ENCODE measurements at places on chromosomes 16 and 17.

DNA sequence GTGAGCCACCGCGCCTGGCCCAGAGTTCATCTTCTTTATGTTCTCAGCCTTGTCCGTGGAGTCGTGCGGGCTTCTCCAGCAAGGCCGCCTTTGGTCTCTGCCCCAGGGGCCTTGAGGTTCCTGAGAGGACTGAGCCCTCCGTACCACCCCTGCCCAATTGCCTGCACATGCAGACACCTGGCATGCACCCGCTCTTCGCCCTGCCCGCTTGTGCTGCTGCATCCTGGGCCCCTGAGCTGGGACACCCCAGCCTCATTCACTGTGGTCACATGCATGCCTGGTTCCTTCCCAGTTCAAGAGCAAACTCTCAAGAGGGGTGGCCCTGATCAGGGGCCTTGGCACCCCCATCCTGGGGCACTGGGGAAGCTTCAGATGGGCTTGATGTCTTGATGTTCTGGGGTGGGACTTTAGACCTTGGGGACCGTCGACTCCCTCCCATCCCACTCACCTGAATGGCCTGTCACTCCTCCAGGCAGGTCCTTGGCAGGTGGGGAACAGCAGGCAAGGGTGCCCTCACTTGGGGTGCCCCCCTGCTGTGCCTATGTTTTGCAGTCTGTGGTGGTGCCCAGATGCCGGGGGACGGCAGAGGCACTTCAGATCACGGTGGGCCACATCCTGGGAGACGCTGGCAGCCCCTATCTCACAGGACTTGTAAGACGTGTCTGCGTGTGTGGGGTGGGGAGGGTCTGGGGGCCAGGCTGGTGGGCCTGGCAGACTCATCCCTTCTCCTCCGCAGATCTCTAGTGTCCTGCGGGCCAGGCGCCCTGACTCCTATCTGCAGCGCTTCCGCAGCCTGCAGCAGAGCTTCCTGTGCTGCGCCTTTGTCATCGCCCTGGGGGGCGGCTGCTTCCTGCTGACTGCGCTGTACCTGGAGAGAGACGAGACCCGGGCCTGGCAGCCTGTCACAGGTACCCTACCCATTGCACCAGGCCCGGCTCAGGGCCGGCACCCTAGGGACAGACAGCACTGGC, 12.7 kb upstream of the SPNS2 start:
- DNase-seq = no peak

- DNase-seq = no peak
These were observed 52.8 kb downstream of the GSG1L start for GRCh38 chr16:28010671-28011070.

GRCh38 chr17:41835800-41836549, at the start of gene NT5C3B:
Gene NT5C3B, minus strand, starts transcription at chr17:41836232. Its CDS starts 39 bp downstream, at chr17:41836193.
- no peak for DNase-seq

DNA sequence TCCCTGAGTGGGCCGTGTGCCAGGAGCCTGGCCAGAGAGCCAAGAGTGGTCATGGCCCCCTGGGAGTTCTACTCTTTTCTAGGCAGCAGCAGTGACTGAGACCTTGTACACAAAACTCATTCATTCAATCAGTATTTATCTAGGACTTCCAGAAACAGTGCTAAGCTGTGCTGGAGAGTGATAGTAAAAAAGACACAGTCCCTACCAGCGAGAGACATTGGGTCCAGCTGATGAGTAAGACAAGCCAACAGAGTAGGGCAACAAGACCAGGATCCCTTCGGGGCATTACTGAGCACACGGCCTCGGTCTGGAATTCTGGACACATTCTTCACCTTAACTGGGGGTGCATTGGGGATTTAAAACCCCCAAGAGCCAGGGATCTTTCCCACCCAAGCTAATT, 20.2 kb downstream of the CBX4 start:
- no peak for DNase-seq

DNA sequence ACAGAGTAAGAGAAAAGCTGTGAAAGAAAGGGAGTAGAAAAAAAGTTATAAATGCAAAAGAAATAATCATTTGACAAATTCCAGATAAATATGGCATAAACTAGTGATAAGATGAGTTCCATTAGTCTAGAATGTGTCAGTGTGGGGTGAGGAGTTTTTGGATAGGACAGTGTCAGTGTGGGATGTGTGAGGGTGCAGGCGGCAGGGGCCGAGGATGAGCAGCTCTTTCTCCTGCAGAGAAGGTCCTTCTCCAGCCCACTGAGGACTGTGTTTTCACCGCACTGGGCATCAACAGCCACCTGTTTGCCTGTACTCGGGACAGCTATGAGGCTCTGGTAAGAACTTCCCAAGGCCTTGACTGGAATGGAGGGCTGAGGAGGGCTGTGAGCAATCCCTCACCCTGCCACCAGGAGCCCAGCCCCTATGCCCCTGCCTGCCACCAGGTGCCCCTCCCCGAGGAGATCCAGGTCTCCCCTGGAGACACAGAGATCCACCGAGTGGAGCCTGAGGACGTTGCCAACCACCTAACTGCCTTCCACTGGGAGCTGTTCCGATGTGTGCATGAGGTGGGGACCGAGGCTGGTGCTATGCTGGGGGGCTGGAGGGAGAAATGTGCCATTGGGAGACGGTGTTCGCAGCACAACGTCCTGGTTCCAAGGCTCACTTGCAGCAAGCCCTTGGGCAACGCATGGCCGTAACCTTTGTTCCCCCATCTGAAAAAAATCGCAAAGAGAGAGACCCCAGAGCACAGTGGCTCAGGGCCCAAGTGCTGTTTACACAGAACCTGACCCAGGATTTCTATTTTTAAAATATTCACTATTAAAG, 13.1 kb downstream of the RAPGEFL1 start:
- DNase-seq = no peak

DNA sequence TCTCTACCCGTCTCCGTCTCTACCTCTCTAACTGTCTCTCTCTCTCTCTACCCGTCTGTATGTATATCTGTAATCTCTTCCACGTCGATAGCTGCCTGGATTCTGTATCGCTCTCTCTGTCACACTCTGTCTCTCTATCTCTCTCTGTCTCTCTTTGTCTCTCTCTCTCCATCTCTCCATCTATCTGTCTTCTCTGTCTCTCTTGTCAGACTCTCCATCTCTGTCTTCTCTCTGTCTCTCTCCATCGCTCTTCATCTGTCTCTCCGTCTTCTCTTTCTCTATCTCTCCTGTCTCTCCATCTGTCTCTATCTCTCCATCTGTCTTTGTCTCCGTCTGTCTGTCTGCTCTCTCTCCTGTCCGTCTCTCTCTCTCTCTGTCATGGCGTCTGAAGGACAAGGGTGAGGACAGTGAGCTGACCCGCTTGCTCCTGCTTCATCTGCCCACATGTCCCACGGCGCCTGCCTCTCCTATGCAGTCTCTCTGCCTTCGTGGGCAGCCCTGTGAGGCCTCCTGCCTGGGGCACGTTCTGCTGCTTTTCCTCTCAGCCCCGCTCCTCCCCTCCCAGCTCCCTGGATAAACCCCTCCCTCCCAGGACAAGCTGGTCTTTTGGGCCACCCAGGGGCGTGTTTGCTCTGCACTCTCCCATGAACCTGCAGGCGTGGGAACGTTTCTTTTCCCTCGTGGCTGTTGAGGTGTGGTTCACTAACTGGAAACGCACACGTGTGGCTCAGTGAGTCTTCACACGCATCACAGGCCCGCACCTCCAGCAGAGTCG, 18.9 kb downstream of the ACSF3 start:
- DNase-seq = no peak

DNA sequence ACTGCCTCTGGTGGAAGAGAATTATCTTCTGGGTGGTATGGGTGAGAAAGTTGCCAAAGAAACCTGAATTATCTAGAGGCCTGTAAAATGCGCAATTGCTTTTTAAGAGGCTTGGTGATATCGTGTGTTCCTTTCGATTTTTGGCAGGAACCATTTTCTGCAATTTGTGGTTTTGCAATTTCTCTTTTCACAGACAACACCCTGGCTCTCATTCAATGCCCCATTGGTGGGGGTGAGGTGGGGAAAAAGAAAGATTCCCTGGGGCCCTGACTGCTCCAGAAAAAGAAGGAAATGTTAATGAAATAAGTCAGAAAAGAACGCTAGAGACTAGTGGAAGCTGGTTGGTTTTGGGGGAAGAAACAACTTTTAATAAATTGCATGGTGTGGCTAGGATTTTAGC, 77.4 kb downstream of the ANKFN1 start:
- DNase-seq = no peak

DNA sequence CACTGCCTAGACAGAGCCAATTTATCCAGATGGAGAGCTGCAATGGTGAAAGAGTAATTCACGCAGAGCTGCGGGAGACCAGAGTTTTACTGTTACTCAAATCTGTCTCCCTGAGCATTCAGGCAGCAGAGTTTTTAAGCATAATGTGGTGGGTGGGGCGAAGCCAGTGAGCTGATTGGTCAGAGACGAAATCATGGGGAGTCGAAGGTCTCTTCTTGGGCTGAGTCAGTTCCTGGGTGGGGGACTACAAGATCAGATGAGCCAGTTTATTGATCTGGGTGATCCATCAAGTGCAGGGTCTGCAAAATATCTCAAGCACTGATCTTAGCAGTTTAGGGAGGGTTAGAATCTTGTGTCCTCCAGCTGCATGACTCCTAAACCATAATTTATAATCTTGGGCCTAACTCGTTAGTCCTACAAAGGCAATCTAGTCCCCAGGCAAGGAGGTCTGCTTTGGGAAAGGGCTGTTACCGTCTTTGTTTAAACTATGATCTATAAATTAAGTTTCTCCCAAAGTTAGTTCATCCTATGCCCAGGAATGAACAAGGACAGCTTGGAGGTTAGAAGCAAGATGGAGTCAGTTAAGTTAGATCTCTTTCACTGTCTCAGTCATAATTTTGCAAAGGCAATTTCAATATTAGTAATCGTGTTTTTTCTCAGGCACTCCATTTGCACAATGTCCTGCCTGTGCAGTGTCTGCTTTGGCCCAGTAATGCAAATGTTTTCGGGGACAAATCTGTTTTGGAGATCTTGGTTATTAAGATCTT, 27.0 kb downstream of the PIGL start:
- no peak for DNase-seq

DNA sequence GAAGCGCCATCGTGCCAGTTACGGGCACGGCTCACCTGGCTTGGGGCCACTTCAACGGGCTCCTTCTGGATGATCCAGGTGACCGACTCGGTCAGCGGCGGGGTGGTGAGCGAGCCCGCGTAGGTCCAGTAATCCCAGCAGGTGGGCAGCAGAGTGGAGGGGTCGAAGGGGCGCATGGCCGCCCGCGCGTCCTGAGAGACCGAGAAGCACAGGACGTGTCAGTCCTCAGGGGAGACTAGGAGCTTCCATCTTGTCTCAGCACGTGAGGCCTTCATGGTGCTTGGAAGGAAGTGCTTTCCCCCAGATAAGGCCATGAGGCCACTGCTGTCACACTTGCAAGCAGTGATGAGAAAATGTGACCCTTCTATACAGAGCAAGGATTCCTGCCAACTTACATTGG, 22.5 kb upstream of the SLC7A5 start:
- DNase-seq = no peak

- no peak for DNase-seq
These were observed 500 bp upstream of the KAT7 start for GRCh38 chr17:49787884-49788477.

- DNase-seq = no peak
These were observed 1.0 kb downstream of the VEZF1 start for GRCh38 chr17:57986841-57987580.

GRCh38 chr16:48536614-48537200, 73.3 kb downstream of the N4BP1 start:
- DNase-seq = no peak

DNA sequence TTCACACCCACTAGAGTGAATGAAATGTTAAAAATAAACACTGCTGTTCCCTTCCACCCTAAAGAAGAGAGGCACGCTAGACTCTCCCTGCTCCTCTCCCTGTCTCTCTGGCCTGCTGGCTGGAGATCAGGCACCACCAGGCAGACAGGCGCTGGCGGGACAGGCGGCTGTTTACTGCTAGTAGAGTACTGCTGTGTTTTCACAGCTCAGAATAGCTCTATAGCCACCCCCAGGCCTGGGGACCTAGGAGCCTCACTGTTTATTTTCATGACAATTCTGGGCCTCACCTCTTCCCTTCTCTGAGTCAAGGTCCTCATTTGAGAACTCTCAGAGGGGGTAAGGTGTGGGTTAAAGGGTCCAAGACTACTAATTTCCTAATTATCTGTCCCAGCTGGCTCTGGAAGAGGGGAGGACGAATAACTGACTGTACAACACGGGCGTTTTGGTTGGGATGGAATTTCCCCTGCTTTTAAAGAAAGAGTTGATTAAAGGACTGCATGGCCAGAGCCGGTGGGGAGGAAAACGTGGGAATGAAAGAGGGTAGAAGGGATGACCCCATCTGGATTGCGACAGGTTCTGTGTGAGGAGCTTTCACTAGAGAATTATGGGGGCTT, 9.0 kb upstream of the G6PC1 start:
- DNase-seq = no peak

DNA sequence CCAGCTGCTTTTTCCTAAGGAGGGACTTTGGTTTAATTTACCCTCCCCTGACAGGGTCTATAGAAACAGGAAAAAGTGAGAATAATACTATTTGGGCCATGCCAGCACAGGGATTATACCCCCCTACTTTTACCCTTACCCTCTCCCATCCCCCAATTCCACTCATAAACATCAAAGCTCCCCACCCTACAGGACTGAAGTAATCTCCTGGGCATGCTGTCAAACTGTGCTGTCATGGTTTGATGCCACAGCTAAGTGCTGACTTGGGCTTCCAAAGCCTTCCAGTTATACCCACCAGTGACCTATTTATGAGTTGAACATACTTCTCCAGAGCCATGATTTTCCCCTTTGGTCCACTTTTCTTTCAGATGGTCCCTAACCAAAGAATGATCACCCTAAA, 12.8 kb downstream of the PHF12 start:
- DNase-seq = no peak

GRCh38 chr16:47777220-47777619, 316.1 kb downstream of the PHKB start:
- peak; percentile 31 for DNase-seq

DNA sequence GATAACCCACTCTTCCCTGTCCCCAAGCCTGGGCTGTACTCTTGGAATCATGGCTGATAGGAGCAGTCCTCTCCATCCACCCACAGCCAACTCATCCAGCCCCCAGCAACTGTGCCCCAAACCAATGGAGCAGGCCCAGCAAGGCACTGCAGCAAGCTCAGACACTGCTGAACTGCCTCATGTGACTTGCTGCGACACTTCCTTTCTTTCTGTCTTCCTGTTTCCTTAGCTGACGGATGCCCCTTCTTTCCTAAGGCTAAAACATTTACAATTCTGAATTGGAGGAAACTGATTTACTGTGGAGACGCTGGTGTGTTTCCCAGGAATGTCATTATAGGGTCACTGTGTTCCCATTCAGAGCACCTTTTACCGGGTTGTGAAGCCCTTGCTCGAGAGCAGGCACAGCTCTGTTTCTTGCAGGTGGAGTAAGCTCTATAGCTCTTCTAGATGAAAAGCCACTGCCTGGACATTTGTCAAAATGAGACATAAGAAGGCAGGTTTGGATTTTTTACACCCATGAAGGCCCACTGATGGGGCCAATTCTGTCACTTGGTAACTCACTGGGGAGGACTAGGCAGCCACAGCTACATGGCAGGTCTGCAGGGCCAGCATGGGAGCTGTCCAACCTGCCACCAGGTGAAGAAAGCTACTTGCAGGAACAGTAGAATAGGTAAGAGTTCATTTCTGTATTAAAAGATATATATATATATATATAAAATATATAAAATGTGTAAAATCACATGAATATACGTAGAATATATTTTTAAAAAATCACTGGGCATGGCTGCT, 27.4 kb downstream of the TMEM11 start:
- no peak for DNase-seq

Data from HFF-Myc (cell line).